ENCODE measurements at places on chromosomes 12 and 14. TPM values are rescaled to one million over a fixed set of nuclear protein-coding genes. Genes with fewer than 3 reads are reported as not detected.
A peak's percentile ranks its signal among the peaks of the same experiment; 100 is the strongest.

- DNase-seq = no peak
Measured at GRCh38 chr12:115798309-115798917, 479.1 kb downstream of the MED13L start.

DNA sequence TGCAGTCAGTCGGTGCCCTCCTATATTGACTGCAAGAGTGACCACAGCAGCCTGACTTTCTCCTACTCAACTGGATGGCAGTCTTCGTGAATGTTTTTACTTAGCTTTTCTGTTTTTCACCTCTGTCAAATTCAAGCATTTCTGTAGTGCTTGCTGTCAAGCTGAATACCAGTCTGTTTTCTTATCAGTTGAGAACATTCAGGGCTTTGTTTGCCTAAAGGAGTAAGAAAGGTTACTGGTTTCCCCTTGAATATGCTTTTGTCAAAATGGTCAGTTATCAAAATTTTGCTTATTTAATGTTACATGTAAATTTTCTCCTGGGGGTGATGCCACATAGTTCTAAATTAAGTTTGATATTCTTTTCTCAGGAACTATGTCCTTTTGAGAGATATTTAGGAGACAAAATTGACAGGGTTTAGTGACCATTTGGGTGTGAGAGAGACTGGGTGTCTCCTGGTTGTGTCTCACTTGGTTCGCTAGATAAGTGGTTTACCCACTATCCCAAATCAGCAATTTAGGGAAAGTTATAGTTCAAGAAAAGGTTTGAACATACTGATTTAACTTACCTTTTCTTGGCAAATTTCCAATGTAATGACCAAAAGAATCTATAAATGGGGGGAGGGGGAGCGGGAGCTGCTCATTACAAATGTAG lies 366.3 kb downstream of the TMTC2 start:
- no peak for DNase-seq

GRCh38 chr12:75814851-75815754 lies 216.5 kb downstream of the PHLDA1 start:
- peak; percentile 42 for DNase-seq

DNA sequence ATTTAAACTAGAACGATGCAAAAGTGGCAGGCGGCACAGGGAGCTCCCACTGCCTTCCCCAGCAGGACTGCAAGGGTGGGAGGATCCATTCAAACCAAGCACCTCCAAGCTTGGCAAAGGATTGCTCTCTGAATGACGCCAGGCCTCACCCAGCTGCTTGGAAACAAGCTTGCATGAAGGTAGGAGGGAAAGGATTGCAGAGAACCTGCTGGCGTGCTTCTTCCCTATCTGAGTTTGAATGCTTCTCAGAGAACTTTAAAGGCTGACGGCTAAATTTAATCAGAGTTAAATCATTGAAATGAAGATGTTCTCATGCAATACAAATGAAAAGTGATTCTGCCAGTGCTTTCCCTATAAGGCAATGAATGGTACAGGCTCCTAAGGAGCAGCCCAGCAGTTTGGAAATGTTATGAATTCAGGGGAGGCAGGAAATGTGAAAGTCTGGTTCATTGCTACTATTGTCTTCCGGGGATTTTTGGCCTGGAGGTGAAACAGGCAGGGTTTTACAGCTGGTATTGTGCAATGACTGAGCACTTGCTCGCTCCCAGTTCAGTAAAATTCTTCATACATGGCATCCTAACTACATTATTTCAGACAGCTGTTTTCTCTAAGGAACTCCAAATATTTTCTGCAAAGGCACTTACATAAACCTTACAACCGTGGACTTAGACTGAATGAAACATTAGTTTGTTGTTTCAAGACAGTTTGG lies 31.9 kb upstream of the DUSP6 start:
- DNase-seq = no peak

Gene TSPAN19
- total RNA-seq = not detected

Gene SCN8A
- 1.1 TPM for total RNA-seq

Gene AKAP5
- 1.3 TPM for total RNA-seq

Gene SERPINA10
- not detected for total RNA-seq
